ENCODE measurements at places on chromosomes 7 and 10. TPM values are rescaled to one million over a fixed set of nuclear protein-coding genes. Genes with fewer than 3 reads are reported as not detected.

The TEX36 gene
- polyA plus RNA-seq = not detected

GRCh38 chr10:88831709-88832108 is 19.9 kb downstream of the ANKRD22 start:
- no peak for DNase-seq

GRCh38 chr7:101363196-101363733 is 590 bp downstream of the COL26A1 start:
- no peak for DNase-seq

DNA sequence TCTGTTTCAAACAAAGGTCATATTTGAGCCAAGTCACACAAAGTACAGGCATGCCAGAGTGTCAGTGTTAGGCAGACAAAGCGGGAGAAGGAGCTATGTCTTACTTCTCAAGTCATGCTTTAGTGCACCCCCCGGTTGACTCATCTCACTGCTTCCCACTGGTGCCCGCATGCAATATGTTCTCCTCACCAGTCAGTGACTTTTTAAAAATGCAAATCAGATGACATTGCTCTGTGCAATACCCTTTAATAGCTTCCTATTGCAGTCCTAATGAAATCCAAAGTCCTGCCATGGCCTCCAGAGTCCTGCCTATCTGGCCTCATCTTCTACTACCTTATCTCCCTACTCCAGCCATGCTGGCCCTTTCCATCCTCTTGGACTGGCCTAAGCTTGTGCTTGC is 429.1 kb downstream of the ACTR3B start:
- no peak for DNase-seq

The SH2B2 gene
- polyA plus RNA-seq = 2.5 TPM

- no peak for DNase-seq
Observed at GRCh38 chr10:133568287-133568614, 2.9 kb upstream of the SYCE1 start.

- DNase-seq = no peak
Observed at GRCh38 chr10:95309958-95310357, 19.2 kb upstream of the PDLIM1 start.

The NOS3 gene
- 8.7 TPM for polyA plus RNA-seq

DNA sequence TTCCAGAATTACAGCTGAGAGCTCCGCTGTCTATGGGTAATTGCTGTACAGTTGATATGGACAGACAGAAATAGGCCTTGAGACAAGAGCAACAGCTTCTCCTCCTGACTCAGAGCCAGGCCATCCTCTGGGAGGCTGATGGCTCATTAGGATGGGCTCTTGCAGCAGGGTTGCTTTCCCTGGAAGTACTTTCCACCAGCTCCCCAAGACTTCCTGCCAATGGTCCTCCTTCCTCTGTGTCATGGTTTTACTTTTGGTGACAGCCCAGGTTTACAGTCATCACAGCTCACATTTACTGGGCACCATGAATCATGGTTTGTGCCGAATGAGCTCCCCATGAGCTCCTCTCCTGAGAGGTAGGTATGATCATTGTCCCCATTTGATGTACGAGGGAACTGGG is 131.8 kb downstream of the HECW1 start:
- DNase-seq = no peak

GRCh38 chr7:155529845-155530244 is 16.5 kb downstream of the CNPY1 start:
- DNase-seq = no peak

The AZGP1 gene
- 51.8 TPM for polyA plus RNA-seq

- no peak for DNase-seq
Observed at GRCh38 chr7:6160191-6160623, 112.2 kb downstream of the CYTH3 start.

DNA sequence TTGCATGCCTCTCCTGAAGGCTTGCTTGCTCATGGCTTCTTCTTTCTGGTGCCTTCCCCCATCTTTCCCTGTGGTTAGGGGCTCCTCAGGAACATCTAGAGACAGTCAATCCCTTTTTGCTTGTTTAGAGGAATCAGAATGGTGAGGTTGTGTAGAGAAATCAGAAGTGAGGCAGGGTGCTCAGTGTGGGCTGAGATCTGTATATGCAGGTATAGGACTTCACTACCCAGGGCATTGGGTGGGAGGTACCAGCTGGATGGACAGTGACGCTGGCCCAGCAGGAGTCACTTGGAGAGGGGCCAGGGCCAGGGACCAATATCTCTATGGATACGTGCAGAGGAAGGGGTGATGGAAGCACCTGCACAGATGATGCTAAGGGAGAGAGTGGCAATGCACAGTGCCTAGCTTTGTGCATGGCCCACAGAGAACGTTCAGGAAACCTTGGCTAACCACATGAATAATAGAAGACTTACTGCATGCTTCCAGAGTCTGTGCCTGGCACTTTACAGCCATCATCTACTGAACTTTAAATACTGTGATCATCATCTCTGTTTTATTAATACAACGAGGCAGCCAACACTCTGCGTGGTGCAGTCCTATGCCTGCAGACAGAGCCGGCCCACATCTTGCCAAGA is 255.2 kb downstream of the ABCA13 start:
- DNase-seq = no peak

The PON3 gene
- polyA plus RNA-seq = 2.5 TPM

The PPRC1 gene
- 40.8 TPM for polyA plus RNA-seq

DNA sequence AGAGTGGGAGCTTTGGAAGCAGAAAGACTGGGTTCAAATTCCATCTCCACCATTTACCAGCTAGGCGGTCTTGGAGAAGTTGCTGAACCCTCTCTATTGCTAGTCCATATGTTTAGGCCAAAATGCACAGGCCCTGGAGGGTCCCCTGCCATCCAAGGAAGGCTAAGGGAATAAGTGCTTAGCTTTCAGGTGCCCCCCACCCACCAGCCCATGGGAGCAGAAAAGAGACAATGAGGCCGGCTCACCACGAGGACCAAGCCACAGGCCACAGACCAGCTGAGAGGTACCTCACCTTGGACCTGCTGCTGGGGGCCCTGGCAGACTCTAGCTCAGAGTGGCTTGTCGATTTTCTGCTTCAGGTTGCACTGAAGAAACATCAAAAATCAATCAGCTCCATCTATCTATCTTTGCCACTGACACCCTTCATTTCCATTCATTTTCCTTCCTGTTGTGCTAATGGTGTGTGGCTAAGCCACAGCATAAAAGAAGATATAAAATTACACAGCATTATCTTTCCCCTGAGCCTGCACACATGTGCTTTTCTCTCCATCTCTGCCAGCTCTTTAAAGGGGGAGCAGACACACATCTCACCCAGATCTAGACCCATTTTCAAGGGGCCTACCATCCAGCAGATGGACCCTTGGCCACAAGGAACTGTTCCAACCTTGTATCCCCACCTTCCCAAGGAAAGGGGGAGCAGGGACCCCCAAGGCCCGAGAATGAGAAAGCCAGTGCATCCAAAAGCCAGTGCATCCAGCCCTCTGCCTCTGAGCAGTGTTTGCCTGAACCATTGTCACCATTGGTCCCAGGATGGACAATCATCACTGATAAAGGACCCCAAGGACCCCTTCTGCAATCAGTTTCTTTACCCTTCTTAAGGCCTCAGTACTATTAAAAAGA is 65.4 kb downstream of the GRID1 start:
- no peak for DNase-seq

- DNase-seq = peak; percentile 55
Observed at GRCh38 chr7:3301831-3302618, 973 bp downstream of the SDK1 start.

DNA sequence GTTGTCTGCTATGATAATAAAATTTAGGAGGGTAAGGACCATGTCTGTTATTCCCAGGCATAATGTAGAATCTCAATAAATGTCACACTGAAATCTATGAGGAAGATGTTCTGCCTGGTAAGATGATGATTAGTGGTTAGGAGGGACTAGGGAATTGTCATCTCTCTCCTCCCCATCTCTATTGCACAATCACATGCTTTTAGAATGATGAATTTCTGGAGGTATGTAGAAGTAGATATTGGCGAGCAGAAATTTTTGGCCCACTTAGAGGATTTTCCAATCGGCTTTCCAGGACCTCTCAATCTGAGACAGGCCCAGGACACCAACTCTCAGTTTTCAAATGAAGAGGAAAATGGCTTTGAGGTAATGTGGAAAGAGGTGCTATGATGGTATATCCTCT is 2.0 kb upstream of the PITX3 start:
- DNase-seq = no peak

- DNase-seq = no peak
Observed at GRCh38 chr7:132705146-132705545, 128.9 kb upstream of the PLXNA4 start.

The MYL10 gene
- 0.37 TPM for polyA plus RNA-seq

DNA sequence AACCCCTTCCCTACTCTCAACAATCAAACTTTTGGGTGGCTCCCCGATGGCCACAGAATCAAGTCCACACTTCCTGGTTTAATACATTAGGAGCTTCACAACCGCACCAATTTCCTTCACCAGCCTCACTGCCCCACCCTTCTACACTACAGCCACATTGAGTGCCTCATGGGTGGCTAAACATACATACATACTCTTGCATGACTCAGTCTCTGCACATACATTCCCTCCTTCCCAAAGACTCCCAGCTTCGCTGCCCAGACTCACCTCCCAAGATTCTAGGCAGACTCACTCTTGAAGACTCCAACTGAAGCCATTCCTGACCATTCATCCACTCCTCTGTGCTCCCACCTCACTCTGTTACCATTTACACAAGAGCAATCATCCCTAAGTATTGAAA is 15.9 kb downstream of the VPS41 start:
- no peak for DNase-seq

- DNase-seq = no peak
Observed at GRCh38 chr10:99993701-99994689, 15.8 kb downstream of the DNMBP start.

DNA sequence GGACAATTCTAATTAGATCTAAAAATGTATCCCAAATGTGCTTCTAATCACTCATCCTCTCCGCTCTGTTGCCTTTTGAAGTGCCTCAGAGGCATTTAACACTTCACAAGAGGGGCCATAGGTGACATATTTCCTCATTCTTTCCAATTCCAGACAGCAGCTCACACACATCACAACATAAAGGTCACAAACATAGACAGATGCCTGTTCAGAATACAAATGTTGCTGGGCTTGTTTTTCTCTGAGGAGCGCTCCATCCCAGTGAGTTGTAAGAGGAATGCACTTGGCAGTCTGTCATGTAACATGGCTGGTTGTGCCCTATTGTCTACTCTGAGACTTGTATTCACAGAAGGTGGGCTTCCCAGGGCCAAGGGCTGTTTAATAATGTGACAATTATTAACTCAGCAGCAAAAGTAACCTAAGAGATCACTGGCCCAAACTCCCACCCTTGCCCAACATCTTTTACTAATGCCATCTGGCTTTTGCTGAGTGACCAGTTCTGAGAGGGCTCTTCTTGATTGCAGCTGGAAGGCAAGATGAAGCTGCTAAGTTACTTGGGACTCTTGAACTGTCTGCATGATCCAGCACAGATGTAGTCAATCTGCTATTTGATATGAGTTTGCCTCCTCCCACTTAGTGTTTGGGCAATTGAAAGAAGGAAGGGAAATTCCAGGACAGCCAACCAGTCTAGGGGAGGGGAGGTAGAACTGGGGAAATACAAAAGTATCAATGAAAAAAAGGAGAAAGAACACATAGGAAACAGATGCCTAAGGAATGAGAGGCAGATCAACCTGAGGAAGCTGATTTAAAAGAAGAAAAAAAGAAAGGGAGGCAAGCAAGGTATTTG is 13.6 kb downstream of the PON2 start:
- DNase-seq = peak; percentile 54

- DNase-seq = no peak
Observed at GRCh38 chr7:151710121-151710640, 166.7 kb downstream of the PRKAG2 start.

The FOXI2 gene
- 1.2 TPM for polyA plus RNA-seq

The TMEM270 gene
- polyA plus RNA-seq = 0.27 TPM

The SCRN1 gene
- polyA plus RNA-seq = 68.3 TPM

DNA sequence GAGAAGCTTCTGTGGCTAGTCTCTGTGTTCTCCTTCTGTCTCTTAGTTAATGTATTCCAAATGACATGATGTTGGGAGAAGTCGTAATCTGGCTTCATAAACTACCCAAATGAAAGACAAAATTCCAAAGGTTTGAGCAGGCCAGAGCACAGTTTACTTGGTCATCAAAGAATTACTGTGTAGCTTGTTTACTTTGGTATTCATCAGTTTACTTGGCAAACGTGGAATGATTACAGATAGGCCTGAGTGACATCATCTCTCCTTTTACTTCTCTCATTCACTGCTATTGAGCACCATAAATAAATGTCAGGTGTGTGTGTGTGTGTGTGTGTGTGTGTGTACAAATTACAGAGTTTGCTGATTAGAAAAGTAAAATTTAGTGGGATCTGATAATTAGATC is 327.3 kb downstream of the PHTF2 start:
- DNase-seq = no peak

DNA sequence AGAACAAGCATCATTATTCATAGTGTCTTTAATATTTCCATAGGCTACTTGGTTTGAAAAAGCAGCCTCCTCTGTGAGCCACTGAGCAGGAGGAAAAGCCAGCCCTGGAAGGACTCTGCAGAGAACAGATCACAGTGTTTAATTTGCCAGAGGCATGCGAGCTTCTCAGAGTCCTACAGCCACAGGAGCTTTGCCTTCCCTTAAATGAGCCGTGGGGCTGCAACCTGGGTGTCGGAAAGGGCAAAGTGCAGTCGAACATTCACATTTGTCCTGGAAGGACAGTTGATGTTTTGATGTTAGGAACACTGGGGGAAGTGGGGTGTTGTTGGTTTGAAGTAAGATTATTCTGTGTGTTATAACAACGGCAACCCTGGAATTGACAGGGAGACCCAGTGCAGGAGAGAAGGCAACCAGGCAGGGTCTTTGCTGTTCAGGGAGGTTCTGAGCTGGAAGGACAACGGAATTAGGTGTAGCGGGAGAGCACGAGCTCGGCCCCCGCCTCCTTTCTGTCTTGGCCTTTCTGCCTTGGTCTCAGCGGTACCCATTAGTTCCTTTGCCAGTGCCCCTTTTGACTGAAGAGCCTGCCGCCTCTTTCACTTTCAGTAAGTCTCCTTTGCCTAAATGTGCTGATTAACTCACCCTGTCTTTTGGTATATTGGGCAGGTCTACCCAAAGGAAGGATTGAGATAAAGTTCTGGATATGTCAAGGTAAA is 192.3 kb upstream of the PITRM1 start:
- DNase-seq = no peak

DNA sequence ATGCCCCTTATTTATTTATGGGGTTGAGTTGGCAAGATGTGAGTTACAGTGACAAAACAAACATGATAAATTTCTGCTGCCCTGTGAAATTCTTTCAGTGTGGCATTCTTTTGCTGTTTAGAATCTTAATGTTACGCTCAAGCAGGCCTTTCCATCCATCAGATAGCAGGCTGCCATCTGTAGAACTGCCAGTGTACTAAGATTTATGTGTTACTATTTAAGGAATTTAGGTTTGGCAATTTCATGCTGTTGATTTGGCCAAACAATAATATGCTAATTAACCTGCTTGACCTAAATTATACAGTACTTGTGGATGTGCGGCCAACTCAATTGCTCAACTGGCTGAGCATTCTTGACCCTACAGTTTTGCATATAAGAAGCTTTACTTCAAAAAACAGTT is 477.7 kb upstream of the TPK1 start:
- DNase-seq = peak; percentile 17

All from left kidney (tissue), 8 donors.